ENCODE measurements at places on chromosomes 2 and 18. TPM values are rescaled to one million over a fixed set of nuclear protein-coding genes. Genes with fewer than 3 reads are reported as not detected.

The INHBB gene
- 0.47 TPM for total RNA-seq

- DNase-seq, result no peak
These were observed 331.8 kb upstream of the SLC8A1 start for GRCh38 chr2:40783704-40784103.

DNA sequence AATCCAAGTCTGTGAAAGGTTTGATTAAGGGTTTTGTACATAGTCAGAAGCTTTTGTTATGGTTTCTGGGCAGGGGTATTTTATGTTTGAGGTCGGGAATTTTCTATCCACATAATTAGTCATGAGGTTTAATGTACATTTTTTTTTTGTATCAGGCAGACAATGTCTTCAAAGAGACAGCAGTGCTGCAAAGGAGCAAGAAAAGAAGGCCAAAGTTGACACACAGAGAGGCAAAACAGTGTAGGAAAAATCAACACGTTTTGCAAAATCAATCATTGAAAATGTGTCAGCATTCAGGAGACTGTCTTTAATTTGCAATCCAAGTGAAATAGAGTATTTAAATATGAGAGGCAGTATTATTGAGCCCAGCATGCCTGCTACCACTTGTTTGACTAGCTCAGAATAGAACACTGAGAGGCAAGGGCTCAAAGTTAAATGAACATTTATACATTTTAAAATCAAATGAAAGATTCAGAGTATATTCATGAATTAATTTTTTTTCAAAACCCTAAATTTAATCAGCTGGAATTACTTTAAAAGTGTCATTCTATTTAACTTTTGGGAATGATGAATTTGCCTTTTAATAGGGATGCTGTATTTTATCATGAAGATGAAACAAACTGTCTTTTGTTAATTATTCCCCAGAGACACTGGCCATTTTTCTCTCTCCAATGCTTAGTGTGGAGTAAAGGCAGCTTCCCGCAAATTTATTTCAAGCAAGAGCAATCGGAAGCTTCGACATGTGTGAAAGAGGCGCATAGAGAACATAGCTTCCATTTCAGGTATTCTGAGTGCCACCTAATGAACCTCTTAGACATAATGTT is 11.3 kb downstream of the VRK2 start:
- DNase-seq, result no peak

DNA sequence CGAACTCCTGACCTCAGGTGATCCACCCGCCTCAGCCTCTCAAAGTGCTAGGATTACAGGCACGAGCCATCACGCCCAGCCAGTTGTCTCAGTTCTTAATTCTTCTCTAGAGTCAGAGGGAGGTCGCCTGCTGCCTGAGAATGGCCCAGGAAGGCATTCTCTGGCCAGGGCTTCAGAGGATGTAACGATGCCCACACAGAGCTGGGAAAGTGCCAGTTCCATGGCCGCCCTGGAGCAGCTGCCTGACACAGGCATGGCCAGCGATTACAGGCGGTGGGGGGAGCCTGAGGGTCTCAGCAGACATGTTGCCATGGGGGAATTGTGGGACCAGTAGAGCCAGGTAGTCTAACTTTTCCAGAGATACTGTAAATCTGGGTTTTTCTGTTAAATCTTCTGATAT is 25.6 kb upstream of the DNMT3A start:
- DNase-seq, result no peak

Measured in HFFc6 (cell line).